ENCODE measurements at places on chromosomes 6 and 20.
A peak's percentile ranks its signal among the peaks of the same experiment; 100 is the strongest.

DNA sequence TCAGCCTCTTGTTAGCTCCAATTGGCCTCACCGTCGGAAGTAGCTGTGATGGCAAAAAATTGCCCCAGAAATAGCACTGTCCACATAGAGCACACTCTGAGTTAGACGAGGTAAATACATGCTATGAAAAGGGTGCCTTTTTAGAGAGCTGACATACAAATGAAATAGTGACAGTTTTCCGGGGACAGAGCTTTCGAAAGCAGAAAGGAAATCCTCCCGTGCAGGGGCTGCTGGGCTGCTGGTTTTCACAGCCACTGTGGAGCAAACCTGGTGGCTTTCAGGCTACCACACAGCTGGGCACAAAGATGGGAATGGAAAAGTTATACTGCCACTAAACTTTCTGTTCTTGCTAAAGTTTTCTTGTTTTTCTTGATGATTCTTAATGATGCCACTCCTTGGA lies 8.3 kb downstream of the SLPI start:
- DNase-seq, result no peak
- peaks cover 89% of the 10 kb centered on the region for H3K27me3 ChIP-seq
- no peak overlapping the region for H3K27ac ChIP-seq
- no peaks in the 10 kb centered on the region for H3K4me1 ChIP-seq
- no peak overlapping the region for H3K4me3 ChIP-seq

DNA sequence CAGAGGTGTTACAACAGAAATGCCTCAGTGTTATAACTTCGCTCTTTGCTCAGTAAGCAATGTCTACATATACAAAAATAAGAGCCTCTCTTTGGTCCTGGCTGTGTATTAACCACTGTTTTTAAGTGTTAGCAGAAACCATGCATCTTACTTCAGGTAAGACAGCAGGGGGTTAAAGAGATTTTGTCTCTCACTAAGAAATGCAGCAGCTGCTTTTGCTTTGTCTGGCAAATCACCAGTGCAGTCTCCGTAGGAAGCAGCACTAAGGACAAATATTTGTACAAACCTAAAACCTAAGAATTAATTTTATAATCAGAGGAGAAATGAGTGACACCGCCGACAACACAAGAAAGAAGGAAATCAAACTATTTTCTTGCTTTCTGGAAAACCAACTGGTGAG lies 758 bp downstream of the SMIM28 start:
- DNase-seq, result no peak
- H3K4me1 ChIP-seq, result no peaks in the 10 kb centered on the region
- no peaks in the 10 kb centered on the region for H3K36me3 ChIP-seq

GRCh38 chr6:148800536-148800935 lies 53.7 kb downstream of the UST start:
- H3K27ac ChIP-seq, result no peak overlapping the region
- H3K36me3 ChIP-seq, result no peaks in the 10 kb centered on the region
- peaks cover 47% of the 10 kb centered on the region for H3K4me1 ChIP-seq
- DNase-seq, result no peak
- no peak overlapping the region for H3K4me3 ChIP-seq

- H3K4me1 ChIP-seq, result peaks cover 64% of the 10 kb centered on the region
- H3K36me3 ChIP-seq, result peaks cover 44% of the 10 kb centered on the region
- DNase-seq, result no peak
- peak overlapping the region; percentile 99 for H3K27ac ChIP-seq
These were observed 712 bp downstream of the RXRB start for GRCh38 chr6:33199687-33200218.

- H3K27me3 ChIP-seq, result peaks cover 28% of the 10 kb centered on the region
- no peak for DNase-seq
- no peak overlapping the region for H3K4me3 ChIP-seq
- H3K27ac ChIP-seq, result no peak overlapping the region
- no peaks in the 10 kb centered on the region for H3K4me1 ChIP-seq
These were observed 217.1 kb upstream of the MAN1A1 start for GRCh38 chr6:119566546-119567260.

DNA sequence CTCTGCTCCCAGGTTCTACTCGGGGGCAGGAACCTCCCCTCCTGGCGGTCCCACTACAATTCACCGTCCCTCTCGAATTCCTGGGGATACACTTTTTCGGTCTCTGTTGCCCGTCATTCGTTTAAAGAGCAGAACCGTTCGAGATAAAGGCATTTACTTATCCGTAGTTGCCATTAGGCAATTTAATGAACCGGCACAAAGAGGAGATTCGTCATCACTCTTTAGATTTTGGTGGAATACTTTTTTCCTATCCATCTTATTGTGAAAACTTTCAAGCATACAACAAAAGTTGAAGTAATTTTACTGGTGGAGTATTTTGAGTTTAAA lies 1.2 kb upstream of the CD24 start:
- peak overlapping the region; percentile 64 for H3K4me3 ChIP-seq
- no peak for DNase-seq
- no peaks in the 10 kb centered on the region for H3K36me3 ChIP-seq
- peaks cover 65% of the 10 kb centered on the region for H3K27me3 ChIP-seq

GRCh38 chr20:58048096-58048702 lies 180.3 kb downstream of the ANKRD60 start:
- H3K4me1 ChIP-seq, result no peaks in the 10 kb centered on the region
- no peaks in the 10 kb centered on the region for H3K36me3 ChIP-seq
- H3K27ac ChIP-seq, result no peak overlapping the region
- no peak overlapping the region for H3K4me3 ChIP-seq
- H3K27me3 ChIP-seq, result peaks cover 57% of the 10 kb centered on the region

DNA sequence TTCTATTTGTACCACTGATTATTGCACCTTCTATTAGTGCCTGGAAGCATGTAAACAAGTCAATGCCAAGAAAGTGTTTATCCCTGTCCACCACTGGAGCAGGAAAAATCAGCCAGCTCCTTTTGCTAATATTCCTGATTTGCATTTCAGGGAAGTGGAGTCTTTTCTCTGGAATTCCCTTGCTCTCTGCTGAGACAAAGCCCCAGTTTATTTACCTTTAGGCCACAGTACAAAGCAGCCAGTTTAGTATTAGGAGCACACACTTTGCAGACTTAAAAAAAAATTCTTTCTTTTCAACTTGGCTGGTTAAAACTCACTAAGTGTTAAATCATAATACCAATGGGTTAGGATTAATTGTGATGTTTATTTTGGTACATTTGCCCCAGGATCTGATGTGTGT lies 631.1 kb downstream of the PKHD1 start:
- no peak for DNase-seq
- H3K27ac ChIP-seq, result no peak overlapping the region
- no peaks in the 10 kb centered on the region for H3K36me3 ChIP-seq
- no peak overlapping the region for H3K4me3 ChIP-seq

DNA sequence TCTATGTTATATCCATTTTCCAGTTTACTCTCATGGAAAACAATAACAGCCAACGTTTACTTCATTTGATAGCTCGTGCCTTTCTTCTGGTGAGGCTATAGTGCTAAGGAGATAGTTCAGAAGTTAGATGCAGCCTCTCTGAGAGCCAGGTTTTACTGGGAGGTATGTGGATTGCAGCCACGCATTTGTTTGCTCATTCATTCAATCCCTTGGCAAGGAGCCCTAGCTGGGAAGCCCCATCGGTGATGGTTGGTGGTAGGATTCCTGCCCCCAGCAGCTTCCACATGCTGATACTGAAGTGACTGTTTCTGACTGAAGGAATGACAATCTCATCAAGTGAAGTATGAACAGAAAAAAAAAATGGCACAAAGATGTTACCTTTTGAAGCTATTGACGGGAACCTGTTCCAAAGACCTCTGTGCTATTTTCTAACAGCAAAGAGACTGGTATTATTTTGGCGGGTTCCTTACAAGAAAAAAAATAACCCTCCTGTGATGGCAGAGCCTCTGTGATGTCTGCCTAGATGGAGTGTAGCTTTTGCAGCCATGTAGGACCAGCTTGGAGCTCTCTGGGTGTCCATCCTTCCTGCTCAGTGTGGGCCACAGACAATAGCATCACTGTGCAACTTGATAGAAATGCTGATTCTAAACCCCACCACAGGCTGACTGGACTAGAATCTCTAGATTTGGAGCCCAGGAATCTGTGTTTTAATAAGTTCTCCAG lies 30.6 kb downstream of the SNAP25 start:
- DNase-seq, result no peak
- no peaks in the 10 kb centered on the region for H3K36me3 ChIP-seq
- H3K27me3 ChIP-seq, result peaks cover 4% of the 10 kb centered on the region
- no peak overlapping the region for H3K27ac ChIP-seq
- no peak overlapping the region for H3K4me3 ChIP-seq

DNA sequence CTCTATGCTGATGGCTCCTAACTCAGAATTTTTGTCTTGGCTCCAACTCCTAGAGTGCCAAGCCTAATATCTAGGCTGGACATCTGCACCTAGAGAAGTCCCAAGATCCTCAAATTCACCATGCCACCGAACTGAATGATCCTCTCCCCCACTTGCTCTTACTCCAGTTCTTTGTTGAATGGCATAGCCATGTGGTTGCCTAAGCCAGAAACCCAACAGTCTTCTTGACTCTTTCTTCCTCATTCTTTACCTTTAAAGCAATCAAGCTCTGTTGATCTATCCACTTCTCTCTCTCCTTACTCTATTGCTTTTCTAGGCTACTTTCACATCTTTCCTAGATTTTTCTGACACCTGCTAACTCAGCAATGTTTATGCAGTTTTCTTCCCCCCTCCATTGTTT lies 126.5 kb upstream of the FOXO3 start:
- H3K27ac ChIP-seq, result no peak overlapping the region
- DNase-seq, result no peak
- H3K4me1 ChIP-seq, result no peaks in the 10 kb centered on the region
- H3K36me3 ChIP-seq, result peaks cover 3% of the 10 kb centered on the region
- H3K27me3 ChIP-seq, result no peaks in the 10 kb centered on the region

DNA sequence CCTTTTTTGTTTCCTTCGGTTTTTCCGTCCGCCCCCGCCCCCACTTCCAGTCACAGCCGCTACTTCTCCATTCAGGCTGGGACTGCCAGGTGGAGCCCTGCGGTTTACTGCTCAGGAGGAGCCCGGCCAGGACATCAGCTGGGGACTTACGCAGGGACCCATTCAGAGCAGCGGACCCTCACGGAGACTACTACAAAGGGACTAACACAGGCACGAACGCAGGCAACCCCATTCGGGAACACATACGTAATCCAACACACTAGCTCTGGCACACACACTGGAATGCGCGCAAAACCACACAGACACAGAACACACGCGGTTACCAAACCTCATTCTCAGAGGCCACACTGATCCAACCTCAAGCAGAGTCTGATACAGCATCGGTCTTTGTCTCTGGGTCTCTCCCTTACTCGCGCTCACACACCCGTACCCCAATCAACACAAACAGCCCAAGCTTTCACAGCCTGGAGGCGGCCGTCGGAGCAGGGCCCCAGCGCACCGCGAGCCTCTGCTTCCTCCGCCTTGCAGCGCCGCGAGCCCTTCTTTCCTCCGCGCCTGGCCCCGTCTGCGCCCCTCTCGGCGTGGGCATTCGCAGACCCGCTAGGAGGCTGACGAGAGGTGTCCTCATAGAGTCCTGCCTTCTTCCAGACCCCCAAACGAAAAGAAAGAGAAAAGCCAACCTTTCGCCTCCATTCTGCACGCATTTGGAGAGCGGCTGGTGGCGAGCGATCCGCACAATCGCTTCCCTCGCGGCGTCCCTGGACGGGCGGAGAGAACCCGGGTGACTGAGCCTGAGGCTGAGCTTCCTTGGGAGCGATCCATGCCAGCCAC lies 1.1 kb upstream of the SLC32A1 start:
- peak overlapping the region; percentile 31 for H3K4me3 ChIP-seq
- DNase-seq, result no peak
- peaks cover 37% of the 10 kb centered on the region for H3K4me1 ChIP-seq
- peaks cover 97% of the 10 kb centered on the region for H3K27me3 ChIP-seq
- peaks cover 27% of the 10 kb centered on the region for H3K36me3 ChIP-seq

DNA sequence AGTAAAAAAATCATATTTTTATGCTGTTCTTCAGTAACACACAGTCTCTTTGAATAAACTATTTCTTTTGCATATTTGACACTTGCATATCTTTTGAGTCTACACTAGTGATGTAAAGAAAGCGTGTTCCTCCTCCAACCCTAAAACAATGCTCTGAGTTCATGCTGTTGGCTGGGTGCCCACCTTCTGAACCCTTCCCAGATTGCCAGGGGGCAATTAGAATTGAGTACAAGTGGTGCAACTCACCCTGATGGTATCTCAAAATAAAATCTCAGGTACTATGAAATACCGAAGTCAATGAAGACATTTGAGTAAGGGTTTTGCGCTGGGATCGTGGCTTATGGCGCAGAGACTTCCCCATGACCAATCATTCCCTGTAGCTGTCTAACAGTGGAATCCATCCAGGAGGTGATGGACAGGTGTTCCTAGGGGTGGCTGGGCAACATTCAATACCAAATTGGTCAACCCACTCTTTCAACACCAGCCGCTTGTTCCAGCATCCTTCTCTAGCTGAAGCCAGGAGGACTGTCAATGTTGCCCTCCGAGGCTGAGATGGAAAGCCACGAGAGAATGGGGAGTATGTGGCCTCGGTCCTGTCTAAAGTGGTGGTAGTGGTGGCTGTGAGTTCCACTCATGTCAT lies 94.4 kb upstream of the ZNFX1 start:
- H3K4me1 ChIP-seq, result no peaks in the 10 kb centered on the region
- no peak overlapping the region for H3K4me3 ChIP-seq
- H3K36me3 ChIP-seq, result no peaks in the 10 kb centered on the region
- DNase-seq, result no peak

DNA sequence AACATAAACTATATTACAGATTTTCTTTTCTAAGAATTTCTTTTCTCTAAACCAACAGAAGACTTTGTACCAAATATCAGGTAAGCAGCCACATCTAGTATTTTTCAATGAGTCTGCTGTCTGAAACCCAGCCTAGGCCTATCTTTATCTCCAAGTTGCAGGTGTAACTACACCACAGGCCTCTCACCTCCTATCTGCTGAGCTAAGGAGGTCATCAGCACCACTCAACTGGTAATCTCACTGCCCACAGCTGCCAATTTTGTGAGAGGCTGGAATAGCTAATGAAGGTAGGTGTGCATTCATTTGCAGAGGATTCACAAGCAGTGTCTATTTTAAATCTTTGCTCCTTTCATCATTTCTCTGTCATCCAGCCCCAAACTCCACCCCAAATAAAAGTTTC lies 584.8 kb downstream of the HDGFL1 start:
- no peaks in the 10 kb centered on the region for H3K4me1 ChIP-seq
- H3K27ac ChIP-seq, result no peak overlapping the region
- DNase-seq, result no peak
- H3K36me3 ChIP-seq, result no peaks in the 10 kb centered on the region
- no peaks in the 10 kb centered on the region for H3K27me3 ChIP-seq
- H3K4me3 ChIP-seq, result no peak overlapping the region

DNA sequence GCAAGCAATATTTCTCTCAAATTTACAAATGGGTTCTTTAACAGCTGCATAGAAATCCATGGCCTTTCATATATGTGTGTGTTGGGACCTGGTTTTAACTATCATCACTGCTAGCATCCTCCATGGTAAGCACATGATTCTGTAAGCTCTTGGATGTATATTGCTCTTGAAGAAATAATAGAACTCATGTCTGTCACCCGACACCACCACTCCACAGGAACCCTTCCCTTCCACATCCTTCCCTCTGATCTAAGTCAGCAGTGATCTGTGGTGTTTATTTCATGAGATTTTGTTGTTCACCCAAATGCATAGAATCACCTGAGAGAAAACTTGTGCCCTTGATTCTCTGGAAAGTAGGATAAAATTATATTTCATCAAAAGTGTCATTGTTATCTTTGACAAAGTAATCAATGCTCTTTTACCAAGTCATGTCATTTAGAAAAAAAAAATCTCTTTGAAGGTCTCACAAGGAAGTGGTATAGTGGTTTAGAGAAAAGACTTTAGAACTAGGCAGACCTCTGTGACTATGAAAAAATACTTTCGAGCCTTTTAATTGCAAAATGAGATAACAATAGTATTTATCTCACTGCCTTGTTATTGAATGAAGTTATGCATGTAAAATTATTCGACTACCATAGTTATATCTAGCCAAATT lies 649.8 kb upstream of the SLC35B3 start:
- H3K27me3 ChIP-seq, result no peaks in the 10 kb centered on the region
- H3K27ac ChIP-seq, result no peak overlapping the region
- H3K4me1 ChIP-seq, result no peaks in the 10 kb centered on the region
- no peak for DNase-seq
